ENCODE measurements at places on chromosomes 16 and 17. TPM values are rescaled to one million over a fixed set of nuclear protein-coding genes. Genes with fewer than 3 reads are reported as not detected.

The ICAM2 gene
- 0.12 TPM for polyA plus RNA-seq

The CCDC154 gene
- not detected for polyA plus RNA-seq

The MMP25 gene
- 0.07 TPM for polyA plus RNA-seq

The CRHR1 gene
- not detected for polyA plus RNA-seq

The TPSAB1 gene
- polyA plus RNA-seq: not detected

The TP53TG3 gene
- not detected for polyA plus RNA-seq

The RND2 gene
- 1.8 TPM for polyA plus RNA-seq

The CTRL gene
- 0.89 TPM for polyA plus RNA-seq

The CNGB1 gene
- polyA plus RNA-seq: not detected

The EMP2 gene
- 16.3 TPM for polyA plus RNA-seq

The CD300E gene
- polyA plus RNA-seq: not detected

The KAT2A gene
- polyA plus RNA-seq: 31.4 TPM

The CCL4L2 gene
- not detected for polyA plus RNA-seq

The FOXL1 gene
- 29.9 TPM for polyA plus RNA-seq

The HS3ST2 gene
- not detected for polyA plus RNA-seq

The NLGN2 gene
- 38.1 TPM for polyA plus RNA-seq

The GUCY2D gene
- polyA plus RNA-seq: not detected

The OR3A2 gene
- not detected for polyA plus RNA-seq

The JUP gene
- 27.3 TPM for polyA plus RNA-seq

The AHSP gene
- polyA plus RNA-seq: not detected

The TPSG1 gene
- not detected for polyA plus RNA-seq

The VWA3A gene
- polyA plus RNA-seq: 0.01 TPM

The SYNGR3 gene
- 6.6 TPM for polyA plus RNA-seq

The ADCY7 gene
- polyA plus RNA-seq: 17.1 TPM

The GDE1 gene
- polyA plus RNA-seq: 36.7 TPM

The TBX2 gene
- 64.1 TPM for polyA plus RNA-seq

The KRT36 gene
- not detected for polyA plus RNA-seq

The ABCA10 gene
- 0.04 TPM for polyA plus RNA-seq

The SRL gene
- polyA plus RNA-seq: 0.04 TPM

The GCGR gene
- polyA plus RNA-seq: not detected

The GH1 gene
- not detected for polyA plus RNA-seq

The CA7 gene
- polyA plus RNA-seq: not detected

The HLF gene
- polyA plus RNA-seq: not detected

The ST6GALNAC2 gene
- polyA plus RNA-seq: 0.10 TPM

The SLC47A1 gene
- polyA plus RNA-seq: not detected

The UBTF gene
- 25.6 TPM for polyA plus RNA-seq

The TP53TG3B gene
- polyA plus RNA-seq: not detected

Measured in IMR-90 (cell line).